WTC11 (cell line): ENCODE measurements at places on chromosomes 2 and 18. TPM values are rescaled to one million over a fixed set of nuclear protein-coding genes. Genes with fewer than 3 reads are reported as not detected.

DNA sequence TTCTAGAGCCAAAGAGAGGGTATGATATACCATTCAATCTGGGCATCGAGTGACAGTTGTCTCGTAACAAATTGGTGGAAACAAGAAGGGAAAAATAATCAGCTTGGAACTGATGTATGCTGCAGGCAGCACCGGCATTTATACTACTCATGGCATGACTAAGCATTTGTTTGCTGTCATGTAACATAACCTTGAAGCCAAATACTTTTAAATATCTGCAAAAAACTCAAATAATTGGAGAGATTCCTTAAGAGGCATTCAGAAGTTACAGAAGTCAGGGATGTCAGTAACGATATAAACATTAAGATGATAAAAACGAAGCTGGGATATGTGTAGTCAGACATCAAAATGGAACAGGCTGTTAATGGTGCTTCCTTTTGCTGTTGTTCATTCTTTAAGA, 157.3 kb upstream of the MMADHC start:
- DNase-seq, result no peak

GRCh38 chr2:138028538-138028937, 64.3 kb downstream of the HNMT start:
- DNase-seq, result no peak

Gene UGT1A8
- total RNA-seq, result 0.11 to 0.13 TPM in 2 of 3 replicates, not detected in the other

Gene NOSTRIN
- 0.22 to 0.46 TPM in 2 of 3 replicates, not detected in the other for total RNA-seq

DNA sequence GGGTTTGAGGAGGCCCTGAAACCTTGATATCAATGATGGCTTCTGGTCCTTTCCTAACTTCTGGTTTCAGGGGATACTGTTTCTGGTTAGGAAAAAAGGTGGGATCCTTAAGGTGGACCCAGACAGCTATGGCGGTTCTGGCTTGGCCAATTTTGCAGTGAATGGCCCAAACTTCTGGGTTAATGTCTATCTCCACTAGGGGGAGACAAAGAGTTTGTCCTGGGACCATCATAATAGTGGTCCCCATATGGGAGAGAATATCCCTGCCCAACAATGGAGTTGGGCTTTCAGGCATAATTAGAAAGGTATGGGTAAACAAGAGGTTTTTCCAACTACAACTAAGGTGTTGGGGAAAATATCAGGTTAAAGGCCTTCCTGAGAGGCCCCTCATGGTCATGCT, 273.5 kb downstream of the CALCRL start:
- no peak for DNase-seq

DNA sequence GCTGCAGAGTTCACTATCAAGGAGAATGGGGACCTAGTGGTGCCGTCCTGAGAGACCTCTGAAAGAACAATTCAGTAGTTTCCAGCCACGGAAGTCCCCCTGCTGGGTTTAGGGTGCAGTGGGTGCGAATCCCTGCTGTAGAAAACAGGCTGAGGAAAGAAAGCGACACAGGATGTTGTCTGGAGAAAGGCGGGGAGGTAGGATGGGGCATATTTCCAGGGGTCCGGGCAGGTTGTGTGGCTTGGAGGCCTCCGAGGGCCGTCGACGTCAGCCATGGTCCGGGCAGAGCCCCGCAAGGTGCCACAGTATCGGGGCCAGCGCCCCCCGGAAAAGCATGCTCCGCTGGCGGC, 807 bp upstream of the CREB1 start:
- DNase-seq, result no peak

Gene ABCG8
- 0.23 to 0.25 TPM in 2 of 3 replicates, not detected in the other for total RNA-seq

Gene NR4A2
- total RNA-seq, result 0.66 to 0.69 TPM (median 0.66 TPM) in 3 replicates

- DNase-seq, result no peak
Measured at GRCh38 chr2:9122367-9122766, 84.2 kb upstream of the ASAP2 start.

Gene KCNG2
- total RNA-seq, result 0.34 to 0.62 TPM (median 0.50 TPM) in 3 replicates

- DNase-seq, result no peak
Measured at GRCh38 chr18:63648241-63648640, 4.2 kb upstream of the SERPINB4 start.

DNA sequence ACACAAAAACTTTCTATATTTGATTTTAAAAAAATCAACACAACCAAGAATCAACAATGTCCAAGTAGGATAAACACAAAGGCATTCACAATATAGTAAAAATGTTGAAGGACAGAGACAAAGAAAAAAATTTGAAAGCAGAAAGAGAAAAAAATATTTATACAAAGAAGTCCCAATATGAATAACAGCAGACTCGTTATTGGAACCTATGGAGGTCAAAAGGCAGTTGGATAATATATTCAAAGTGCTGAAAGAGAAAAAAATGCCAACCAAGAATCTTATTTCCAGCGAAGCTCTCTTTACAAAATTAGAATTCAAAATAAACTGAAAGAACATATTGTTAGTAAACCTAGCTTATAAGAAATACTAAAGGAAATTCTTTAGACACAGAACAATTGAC, 859.5 kb downstream of the LRP1B start:
- no peak for DNase-seq

GRCh38 chr2:7835693-7836680, 845.9 kb upstream of the ID2 start:
- no peak for DNase-seq

Gene HOXD3
- not detected in 3 replicates for total RNA-seq

- DNase-seq, result no peak
Measured at GRCh38 chr18:34976123-34976522, 65.1 kb upstream of the MAPRE2 start.

DNA sequence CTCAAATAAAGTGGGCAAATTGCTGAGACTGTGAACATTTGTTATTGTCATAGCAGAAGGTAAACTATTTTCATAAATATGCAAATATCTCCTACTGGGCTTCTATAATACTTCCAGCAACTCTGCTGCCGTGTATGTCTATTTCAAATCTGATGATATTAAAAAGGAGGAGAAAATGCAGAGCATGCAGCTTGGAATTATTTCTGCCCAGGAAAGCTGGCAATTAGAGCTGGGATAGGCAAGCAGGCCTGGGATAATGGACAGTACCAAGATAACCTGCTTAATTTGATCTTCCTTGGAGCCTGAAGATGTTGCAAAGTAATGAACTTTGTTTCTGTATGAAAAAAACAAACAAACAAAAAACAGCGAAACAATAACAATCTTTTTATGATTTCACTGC, 72.8 kb downstream of the HNMT start:
- DNase-seq, result no peak

Gene MOCOS
- 4.2 to 5.3 TPM (median 4.8 TPM) in 3 replicates for total RNA-seq
